ENCODE measurements at places on chromosomes 3 and 15.

GRCh38 chr3:143769616-143770015 lies 78.7 kb downstream of the SLC9A9 start:
- DNase-seq: no peak

- DNase-seq: no peak
These were observed 42.1 kb downstream of the ZNF654 start for GRCh38 chr3:88101142-88101541.

DNA sequence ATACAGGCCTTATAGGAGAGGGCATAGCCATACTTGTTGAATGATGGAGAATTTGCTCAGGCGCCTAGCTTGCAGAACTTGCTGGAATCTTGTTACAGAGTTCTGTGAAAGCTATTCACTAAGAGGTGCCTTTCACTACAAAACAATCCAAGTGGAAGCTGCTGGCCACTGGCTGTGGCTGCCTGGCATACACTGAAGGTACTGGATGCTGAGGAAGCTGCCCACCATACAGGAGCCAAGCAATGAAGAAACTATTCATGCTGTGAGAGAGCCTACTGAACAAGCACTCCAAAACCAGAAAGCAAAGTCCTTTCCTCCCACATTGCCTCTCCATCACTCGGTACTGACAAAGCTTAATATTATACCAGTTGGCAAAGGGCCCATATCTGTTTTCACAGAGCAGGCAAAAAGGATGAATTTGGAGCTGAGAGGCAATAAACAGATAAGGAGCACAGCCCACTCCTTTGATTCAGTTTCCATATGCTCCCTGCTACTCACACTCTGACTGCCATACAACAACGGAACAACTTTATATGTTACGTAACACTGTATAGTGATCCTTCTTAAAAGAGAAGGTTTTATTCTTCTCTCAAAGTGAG lies 192.6 kb upstream of the ALCAM start:
- DNase-seq: no peak

DNA sequence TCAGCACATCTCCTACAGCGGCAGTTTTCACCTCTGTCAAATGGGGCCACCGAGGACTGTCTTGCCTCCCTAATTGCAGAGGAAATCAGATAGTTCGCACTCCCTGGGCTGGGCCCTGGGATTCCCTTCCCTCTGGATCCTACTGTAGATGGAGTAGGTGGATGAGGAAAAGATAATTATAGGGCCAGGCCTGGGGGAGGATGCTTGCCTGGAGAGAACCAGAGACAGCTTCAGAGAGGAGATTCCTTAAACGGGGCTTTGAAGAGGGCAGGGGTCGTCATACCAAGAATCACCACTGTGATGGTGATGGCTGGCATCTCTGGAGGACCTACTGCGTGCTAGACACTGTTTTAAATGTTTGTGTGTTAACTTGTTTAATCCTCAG lies 50.8 kb upstream of the SLC6A6 start:
- DNase-seq: no peak
